Stimulated activated CD4-positive, alpha-beta T cell treated with anti-CD3 and anti-CD28 coated beads, Interleukin-12 subunit alpha, Interleukin-12 subunit beta, amount 100 ng/mL, for 48 hours (primary cell): ENCODE measurements at places on chromosomes 3 and 15.

DNA sequence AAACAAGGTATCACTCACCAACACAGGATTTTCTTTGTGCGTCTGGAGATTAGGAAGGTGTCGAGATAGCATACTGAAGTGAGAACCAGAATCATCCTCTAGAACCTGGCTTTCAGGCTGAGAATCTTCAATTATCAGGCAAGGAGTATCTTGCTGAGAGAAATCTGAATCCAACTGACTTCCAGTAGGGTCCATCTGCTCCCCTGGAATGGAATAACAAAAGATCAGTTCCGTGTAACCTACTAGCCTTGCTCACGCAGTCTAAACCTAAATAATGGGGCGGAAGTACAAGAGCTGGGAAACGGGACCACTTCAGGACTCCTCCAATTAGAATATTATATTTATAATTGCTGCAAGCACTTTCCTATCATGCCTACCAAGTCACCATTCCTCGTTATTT lies 690 bp downstream of the TP53BP1 start:
- DNase-seq = no peak

DNA sequence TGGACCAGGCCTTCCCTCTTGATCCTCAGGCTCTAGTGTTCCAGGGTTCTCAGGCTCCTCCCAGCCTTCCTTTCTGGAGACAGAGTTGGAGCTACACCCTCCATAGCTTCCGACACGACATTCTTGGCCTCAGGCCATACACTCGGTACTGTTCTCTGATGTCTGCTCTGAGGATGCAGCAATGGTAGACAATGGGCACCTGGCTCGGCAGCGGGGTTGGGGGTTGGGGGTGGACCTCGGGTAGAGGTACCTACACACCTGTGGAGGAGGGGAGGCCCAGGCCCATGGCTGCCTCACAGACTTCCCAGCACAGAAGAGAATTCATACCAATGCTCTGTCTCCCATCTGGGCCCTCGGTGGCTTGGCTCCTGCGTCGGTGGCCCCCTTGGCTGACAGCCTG lies 21.4 kb downstream of the CCDC13 start:
- no peak for DNase-seq

DNA sequence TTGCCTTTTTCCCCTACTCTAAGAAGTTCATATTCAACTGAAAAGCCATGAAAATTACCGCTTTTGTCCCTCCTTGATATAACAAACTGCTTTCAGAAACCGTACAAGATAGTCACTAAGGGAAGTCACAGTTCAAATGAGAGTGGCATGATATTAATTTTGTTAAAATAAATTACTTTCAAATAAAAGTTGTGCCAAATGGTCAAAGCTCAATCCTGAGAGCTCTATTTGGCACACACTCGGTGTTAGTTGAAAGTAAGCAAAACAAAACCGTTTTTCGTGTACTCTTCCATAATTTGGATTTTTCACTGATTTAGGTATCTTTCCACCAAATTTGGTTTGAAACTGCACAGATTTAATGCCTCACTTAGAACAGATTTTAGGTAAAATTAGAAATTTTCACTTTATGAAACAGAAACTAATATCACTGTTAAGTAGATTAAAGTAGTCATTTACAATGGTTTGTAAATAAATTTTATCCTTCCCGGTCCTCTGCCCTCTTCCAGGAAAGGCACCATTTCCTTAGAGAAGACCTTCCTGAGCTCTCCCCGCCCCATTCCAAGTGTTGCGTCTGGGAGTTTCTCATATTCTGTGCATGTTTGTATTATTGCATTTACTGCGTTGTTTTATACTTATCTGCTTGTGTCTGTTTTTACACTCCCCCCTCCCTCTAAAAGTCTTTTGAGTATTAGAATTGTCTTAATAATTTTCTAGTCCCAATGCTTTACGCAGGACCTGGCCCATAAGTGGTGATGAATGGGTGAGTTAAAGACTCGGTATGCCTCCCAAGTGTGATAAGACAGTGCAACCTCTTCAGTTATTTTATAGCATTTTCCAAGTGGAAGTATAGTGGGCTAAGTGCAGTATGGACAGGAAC lies 853 bp downstream of the TCAIM start:
- DNase-seq = no peak

GRCh38 chr3:149625795-149626194 lies 32.0 kb downstream of the WWTR1 start:
- DNase-seq = no peak

GRCh38 chr3:186487037-186487436 lies 57.1 kb downstream of the CRYGS start:
- DNase-seq = no peak

DNA sequence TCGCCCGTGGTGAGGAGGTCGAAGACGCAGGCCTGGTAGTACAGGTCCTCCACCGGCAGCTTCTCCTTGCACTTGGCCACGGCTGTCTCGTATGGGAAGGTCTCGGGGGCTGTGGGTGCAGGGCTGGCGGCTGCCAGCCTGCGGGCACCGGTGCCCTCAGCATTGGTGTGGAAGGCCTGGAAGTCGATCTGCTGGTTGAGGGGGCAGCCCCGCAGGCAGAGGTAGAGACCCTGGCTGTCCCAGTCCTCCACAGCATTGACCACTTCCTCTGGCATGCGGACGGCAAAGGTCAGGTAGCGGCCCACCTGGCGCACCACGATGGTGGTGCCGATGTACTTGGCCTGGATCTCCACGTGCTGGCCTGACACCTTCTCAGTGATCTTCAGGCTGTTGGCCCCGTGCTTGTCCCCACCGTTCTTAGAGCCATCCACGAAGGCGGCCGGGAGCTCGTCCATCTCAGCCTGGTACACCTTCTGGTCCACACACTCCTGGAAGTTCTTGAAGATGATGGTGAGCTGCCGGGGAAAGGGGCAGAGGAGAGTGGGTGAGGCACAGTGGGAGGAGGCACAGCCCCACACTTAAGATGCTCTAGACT lies 43.7 kb downstream of the RGMA start:
- DNase-seq = no peak

DNA sequence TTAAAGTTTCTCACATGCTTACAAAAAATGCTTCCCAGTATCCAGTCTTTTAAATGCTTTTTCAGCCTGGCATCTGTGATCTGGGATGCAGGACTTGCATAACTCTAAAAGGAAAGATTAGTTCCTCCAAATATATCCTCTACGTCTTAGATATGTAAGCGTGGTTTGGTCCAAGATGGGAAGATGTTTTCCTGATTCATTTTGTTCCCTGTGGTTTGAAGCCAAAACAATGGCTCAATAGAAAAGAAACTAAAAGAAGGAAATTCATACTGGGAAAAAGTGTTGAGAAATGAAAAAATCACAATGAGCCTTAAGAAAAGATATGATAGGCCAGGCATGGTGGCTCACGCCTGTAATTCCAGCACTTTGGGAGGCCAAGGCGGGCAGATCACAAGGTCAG lies 1002.8 kb downstream of the NAALADL2 start:
- no peak for DNase-seq

DNA sequence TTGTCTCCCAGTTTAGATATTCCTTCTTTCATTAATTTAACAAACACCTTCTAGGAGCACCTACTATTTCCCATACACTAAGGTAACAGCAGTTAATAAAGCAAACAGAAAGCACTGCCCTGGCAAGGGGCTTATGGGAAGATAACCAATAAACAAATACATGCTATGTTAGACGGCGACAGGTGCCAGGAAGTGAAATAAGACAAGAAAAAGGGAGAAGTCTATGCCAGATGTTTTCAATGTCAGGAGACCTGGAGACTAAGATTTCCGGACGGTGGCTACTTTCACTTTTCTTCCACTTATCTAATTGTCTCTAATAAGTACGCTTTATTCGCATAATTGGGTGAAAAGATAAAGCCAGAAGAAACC lies 32.5 kb upstream of the ZNF445 start:
- no peak for DNase-seq

- DNase-seq = no peak
These were observed 70.7 kb upstream of the VEPH1 start for GRCh38 chr3:157573780-157574378.

- no peak for DNase-seq
These were observed 61.5 kb upstream of the CRBN start for GRCh38 chr3:3240986-3241385.

GRCh38 chr3:148962513-148962912 lies 28.8 kb upstream of the GYG1 start:
- no peak for DNase-seq

DNA sequence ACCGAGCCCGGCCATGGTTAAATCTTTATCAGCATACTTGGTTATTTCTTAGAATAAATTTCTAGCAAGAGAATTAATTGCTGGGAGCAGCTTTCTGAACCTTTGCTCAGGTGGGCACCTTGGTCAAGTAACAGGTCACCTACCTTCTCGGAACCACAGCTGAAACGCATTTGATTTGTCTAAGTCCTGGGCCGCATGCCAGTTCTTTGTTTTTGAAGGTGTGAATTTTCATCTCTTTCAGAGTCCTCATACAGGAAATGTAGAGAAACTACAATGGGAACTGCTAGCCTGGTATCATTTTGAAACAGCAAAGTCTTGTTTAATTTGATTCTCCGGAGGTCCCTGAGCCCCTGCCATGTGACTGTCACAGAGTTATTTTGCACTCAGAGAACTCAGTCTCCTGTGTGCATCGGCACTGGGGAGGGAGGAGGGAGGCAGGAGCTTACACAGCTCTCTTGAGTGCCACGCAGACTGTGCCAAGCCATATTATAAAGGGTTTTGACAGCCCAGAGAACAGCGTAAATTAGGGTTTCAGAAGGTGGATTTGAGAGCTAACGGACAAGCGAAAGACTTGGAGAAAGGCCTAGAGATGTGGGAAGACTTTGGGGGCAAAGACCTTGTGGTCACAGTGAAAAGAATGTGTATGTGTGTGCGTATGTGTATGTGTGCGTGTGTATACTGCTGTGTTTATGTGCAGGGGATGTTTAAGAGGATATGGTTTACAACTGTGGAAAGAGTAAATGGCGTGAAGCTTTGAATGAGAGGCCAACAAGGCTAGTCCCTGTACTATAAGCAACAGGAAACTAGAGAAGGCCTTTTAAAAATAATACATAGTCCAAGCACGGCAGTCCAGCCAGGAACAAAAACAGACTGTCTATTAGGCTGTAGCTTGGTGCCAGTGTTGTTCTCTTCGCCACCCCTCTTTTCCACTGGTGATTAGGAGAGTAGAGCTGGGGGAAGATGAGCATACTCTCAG lies 61.8 kb upstream of the ATP13A3 start:
- DNase-seq = no peak

DNA sequence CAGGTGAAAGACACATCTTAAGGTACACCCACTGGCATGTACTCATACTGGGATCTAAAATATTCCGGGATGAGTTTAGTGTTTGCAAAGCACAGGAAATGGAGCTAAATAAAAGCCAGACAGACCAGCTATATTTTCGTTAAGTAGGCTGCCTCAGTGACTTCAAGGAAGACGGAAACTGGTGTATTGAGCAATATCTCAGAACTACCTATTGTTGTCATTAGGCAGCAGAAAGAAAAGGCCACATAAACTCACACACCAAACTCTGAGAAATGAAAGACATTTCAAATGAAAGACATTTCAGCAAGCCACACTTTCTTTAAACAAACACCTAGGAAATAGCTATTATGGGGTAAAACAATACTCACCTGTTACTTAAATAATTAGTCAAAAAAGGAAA lies 761.7 kb upstream of the SEMA6D start:
- no peak for DNase-seq

GRCh38 chr3:143628971-143629370 lies 219.3 kb downstream of the SLC9A9 start:
- no peak for DNase-seq

- DNase-seq = no peak
These were observed 1114.3 kb downstream of the IGSF11 start for GRCh38 chr3:117920253-117920898.

DNA sequence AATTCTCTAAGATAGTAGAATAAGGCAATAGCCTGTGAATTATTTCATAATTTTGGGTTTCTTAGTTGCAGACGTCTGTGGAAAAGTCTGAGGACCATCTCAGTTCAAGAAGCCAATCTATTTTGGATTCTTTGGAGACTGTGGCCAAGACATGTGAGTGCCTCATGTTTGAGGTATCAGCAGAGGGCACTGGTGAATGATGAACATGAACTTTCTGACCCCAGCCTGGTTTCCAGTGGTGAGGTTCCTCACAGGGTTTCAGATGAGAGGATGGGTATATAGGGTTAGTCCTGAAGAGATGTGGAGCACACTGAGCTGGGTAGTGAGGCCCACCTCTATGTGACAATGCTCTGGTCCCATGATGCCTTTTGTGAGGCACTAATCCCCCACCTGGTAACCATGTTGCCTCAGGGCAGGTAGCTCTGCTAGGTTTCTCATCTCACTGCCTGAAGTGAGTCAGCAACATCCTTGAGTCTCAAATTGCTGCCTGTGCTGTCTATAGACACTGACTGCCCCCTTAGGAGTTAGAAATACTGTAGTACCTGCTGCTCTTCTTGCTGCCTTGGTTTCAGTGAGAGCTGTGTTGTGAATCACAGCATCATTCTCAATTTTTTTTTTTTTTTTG lies 32.3 kb downstream of the C3orf62 start:
- no peak for DNase-seq

DNA sequence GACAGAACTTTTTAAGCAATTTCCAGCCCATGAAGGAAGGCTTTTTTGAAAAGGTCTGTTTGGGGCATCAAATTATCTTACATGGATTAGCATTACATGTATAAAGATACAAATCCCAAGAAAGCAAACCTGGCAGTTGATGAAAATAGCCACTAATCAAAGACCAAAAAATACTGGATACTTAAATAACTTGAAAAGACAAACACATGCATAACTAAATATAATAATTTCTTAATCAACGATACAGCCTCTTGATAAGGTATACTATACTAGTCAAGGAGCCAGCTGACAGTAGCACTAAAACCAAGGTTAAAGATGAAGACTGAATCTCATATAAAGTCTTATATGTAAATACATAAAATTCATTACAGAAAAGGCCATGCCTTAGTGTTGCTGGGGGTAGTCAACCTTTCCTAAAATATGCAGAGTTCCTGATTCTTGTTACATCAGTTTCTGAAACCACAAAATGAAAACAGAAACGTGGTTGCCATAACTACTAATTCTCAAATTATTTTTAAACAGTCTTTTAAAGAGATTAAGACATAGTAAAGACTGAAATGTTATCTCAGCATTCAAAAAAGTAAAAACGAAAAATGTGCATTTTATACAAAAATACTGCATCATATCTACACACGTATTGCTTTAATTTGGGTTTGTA lies 2.0 kb downstream of the ANKRD28 start:
- no peak for DNase-seq

DNA sequence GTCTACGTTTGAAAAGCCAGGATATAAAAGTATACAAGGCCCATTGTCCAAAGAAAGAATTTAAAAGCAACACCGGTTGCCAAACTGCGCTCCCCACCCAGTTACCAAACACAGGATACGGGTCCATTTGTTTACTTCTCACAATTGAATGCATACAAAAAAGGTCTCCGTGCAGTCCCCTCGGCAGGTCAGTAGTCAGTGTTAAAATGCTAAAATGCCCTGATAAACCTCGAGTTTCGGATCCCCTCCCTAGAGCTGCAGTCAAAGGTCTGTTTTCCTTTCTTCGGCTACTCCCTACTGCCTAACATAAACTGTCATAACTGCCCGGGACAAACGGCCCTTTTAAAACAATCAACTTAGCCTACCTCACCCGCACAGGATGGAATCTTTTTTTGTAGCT lies 534.6 kb downstream of the FOXP1 start:
- no peak for DNase-seq

- DNase-seq = no peak
These were observed 14.7 kb upstream of the TRIM59 start for GRCh38 chr3:160464321-160464720.
